ENCODE measurements at places on chromosomes 7 and 10.

DNA sequence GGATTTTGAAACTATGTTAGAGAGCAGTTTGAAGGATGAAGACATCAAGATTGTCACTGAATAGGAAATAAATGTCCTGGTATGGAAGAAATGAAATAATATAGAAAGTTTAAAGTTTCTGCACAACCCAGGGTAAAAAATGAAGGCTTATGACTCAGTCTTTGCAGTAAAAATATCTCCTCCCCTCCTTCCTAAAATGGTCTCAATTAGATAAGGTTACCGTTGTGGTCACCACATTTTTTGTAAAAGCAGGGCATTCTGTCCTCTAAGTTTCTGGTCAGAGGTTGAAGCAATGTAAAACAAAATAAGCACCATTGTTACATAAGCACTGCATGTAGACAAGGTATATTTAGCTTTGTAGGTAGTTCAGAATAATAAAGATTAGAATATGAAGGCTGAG is 403.5 kb downstream of the SUGCT start:
- DNase-seq, result no peak

DNA sequence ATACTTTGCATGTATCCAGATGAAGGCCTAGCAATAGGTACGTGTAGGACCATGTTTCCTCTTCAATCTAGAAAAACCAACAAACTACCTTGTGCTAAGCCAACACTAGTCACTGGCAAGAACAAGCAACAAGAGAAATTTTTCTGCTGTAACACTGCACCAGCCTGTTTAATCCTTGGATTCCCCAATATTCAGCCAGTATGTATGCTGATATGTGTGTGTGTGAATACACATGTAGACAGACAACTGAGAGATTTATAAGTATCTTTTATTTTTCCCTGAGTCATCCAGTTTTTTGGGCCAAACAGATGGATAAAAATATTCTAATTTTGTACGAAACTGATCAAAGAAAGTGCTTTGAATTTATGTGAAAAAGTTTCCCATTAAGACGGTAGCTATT is 26.2 kb downstream of the GLI3 start:
- DNase-seq, result no peak

DNA sequence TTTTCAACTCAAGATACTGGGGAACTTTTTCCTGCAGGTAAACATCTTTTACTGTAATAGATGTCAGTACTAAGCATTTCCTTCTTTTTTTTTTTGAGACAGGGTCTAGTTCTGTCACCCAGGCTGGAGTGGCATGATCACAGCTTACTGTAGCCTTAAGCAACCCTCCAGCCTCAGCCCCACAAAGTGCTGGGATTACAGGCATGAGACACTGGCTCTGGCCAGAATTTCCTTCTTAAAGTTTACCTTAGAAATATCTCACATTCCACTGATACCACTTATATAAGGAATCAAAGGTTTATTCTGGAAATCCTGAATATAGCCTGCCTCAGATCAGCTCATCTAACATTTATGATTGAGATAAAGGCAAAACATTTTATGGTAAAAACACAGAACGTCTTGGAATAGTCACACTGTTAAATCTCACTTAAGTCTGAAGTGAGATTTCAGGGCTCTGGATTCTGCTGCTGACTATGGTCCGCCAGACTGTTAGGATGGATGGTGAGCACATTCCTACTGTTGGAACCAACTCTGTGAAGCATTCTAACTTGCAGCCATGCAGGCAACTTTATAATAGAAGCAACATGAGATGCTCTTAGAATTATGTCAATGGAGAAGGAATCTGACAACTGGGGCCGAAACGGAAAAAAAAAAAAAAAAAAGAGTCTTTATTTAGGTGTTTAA is 151.9 kb downstream of the ZMYND11 start:
- DNase-seq, result no peak

DNA sequence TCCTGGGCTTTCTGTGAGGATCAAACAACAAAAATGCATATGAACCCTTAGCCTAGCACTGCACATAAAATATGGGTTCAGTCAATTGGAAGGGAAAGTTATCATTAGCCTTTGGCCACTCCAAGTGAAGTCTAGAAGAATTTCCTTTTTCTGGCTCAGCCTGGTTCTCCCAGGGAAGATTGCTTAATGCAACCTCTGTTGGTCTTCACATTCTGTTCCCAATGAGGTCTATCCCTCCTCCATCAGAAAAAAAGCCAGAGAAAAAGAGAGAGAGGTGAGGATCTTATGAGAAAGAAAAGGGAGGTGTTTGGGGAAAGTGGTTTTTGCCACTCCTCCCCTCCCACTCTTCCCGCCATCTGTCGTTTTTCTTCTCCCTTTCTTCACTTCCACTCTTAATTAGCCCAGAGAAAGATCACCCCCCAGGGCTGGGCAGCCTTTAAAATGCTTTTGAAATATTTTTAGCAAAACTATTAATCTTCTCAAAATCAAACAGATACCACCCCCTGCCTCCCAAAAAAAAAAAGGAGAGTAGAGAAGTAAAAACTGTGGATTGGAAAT is 31.1 kb downstream of the CPVL start:
- no peak for DNase-seq

- no peak for DNase-seq
Measured at GRCh38 chr10:43258211-43258561, 8.7 kb downstream of the RASGEF1A start.

- DNase-seq, result no peak
Measured at GRCh38 chr7:1302936-1303335, 70.3 kb downstream of the UNCX start.

DNA sequence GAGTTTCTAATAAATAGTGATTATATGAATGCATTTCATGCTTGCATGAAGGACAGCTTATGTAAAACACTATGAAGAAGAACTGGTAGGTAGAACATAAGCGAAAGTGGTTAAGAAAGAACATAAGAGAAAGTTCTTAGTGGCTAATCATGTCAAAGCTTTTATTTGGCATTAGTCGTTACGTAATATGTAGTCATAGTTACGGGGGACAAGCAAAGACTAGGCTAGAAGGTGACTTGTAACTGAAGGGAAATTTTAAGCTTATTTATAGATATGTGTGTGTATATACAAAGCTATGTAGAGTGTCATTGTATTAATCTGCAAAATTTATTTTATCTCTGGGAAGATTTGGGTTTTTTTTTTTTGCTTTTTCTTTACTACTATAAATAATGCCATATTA is 36.9 kb downstream of the CAPZA2 start:
- DNase-seq, result no peak

DNA sequence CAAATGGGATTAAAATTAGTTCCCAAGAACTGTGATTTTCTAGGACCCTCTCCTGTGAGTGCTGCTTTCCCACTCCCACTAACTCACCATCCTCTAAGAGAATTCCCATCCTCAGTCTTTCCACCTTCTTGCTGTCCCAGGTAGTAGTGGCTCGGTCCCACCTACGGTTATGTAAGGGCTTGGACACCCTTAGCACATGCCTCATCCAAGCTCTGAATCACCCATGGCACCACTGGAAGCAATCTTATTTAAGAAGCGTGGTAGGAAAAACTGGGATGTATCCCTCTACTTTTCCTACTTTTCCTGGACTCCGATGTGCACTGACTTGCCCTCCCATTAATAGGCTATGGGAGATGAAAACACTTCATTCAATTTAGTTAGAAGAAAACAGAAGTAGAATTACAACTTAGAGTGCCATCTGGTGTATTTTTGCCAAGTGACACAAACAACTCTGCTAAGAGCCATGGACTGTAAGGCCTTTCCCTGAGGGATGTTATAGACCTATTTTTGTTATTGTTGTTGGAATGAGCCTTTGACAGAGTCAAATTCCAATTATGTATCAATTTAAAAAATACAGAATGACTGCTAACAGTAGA is 13.7 kb upstream of the ANKRD22 start:
- no peak for DNase-seq

DNA sequence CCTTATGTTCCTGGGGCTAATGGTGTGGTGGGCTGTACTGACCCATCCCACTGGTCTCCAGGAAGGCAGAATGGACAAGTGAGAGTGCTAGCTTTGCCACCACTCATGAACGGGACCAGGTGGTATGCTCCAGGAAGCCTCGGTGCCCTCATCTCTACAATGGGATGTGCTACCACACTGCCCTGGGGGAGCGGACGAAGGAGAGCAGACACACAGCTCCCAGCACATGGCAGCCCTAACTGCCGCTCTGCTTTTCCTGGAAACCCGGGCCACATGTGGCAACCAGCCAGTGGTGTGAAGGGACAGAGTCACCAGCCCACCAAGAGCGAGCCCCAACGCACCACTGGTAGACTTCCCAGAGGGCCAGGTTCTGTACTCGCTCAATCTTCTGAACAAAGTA is 35.8 kb downstream of the PARP12 start:
- DNase-seq, result no peak

- no peak for DNase-seq
Measured at GRCh38 chr10:24952707-24953645, 570 bp upstream of the PRTFDC1 start.

DNA sequence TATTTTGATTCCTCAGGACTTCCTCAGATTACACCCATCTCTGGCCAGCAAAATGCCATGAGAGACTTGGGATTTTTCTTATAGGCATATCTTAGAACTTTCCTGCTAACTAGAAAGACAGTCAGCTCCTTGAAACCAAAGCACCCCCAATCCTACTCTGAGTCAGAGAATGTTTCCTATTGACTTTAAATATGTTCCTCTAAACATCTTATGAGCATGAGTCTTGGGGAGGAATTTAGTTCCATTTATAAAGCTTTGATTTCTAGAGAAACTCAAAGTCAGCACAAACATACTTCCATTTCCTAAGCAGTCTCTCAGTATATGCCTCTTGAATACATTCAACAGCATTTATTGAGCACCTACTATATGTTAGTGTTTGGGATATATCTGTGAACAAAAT is 128.5 kb downstream of the INHBA start:
- DNase-seq, result no peak

DNA sequence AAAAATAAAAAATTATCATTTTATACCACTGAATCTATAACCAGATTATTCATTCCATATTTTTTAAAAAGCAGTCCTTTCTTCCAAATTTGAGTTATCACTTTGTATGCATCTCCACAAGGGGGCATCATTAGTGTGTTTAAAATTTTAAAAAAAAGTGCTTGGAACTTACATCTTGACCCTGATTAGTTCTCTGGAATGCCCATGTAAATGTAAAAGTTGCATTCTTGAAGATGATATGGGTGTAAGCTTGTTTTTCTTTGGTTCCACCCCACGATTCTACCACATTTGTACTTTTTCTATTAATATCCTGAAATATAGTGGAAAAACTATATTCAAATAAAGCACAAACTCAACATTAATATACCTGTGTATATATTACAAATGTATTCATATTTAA is 144.9 kb downstream of the ELAPOR2 start:
- DNase-seq, result no peak

DNA sequence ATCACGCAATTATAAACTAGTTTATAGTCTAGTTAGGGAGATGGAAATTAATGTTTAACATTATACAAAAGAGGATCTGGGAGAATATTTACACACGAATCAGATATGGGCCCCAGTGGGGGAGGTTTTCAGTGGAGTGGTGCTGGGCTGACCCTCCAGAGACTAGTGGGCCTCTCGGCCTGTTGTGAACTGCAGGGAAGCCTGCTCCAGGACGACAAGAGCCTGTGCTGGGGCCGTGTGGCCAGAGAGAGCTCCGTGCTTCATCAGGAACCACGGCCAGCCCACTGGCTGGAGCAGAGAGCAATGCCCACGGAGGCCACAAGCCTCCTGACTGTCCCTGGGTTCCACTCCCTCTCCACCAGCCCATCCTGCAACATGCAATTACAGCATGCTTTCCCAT is 11.3 kb upstream of the ESYT2 start:
- DNase-seq, result no peak

GRCh38 chr7:88337572-88337971 is 30.9 kb upstream of the STEAP4 start:
- no peak for DNase-seq

All from thoracic aorta (tissue), 2 donors.